NCI-H2029 (cell line): ENCODE measurements at places on chromosomes 3 and 15.

DNA sequence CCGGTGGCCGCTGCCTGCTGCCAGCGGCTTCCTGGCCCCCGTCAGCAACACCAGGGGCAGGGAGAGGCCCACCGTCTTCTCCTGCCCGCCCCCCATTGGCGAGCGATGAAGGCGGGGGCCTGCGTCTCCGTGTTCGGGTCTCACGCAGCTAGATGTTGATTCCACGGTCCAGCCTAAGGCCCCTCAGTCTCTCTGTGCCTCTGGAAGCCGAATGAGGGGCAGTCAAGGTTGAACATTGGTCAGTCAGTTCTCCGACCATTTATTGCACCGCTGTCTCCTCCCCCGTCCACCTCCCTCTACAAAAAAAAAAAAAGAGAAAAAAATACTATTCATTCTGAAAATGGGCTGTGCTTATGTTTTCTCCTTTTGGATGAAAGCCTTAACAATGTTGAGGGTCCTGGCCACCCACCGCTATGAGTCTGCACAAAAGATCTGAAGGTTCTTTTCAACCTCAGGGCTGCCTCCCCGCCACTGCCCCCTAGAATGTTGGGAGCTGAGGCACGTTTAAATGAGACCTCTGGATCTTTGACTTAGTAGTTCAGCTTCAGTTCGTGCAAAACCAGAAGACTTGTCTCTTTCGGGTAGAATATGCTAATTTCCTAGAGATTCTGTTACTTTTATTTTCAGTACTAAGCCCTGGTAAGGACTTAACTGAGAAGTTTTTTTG is 736 bp downstream of the IREB2 start:
- no peak for DNase-seq

DNA sequence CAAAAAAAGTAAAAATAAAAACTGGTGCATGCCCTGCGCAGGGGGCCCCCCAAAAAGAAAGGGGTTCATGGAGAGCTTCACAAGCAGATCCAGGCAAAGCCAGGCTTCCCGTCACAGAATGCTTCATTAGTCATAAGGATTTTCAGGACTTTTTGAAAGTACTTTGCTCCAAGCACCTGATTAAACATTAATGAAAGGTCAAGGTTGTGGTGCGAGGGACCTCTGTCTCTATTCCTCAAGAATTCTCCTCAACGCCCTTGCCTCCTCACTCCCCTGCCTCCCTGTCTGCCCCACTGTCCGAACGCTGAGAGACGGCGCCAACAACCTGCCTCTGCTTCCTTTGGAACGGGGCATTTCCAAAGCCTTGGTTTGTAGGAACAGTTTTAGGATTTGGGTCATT is 240.1 kb upstream of the IGF1R start:
- DNase-seq: no peak

DNA sequence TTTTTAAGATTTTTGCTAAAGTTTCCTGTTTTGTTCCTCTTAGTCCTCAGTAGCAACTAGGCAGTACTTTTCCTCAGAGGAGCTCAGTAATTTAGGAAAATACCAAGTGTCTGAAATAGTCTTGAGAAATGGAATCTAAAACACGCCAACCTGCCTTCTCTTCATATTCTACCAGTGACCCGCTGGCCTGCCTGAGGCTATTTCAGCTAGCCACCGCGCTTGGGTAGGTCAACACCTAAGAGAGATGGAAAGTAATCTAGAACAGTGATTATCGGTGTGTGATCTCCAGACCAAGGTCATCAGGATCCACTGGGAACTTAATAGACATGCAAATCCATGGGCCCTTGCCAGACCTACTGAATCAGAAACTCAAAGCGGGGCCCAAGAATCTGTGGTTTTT is 7.5 kb downstream of the LCTL start:
- DNase-seq: no peak

- DNase-seq: no peak
These were observed 9.4 kb downstream of the CLDN11 start for GRCh38 chr3:170428095-170428494.

DNA sequence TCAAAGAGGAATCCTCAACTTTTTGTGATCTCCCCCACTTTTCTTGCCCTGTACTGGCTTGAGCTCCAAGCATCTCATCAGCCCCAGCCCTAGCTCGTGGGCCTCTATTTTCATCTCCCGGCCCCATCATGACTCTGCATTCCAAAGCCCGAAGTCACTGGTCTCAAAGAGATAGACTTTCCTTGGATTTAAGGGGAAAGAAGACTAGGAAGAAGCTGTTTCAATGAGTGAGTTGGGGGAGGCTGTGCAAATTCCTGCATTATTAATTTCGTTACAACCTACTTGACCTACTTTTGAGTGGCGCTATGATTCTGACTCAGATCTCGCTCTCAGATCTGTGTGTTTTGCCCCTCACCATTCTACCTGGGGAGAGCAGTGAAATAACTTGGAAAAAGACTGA is 266.6 kb upstream of the TBL1XR1 start:
- no peak for DNase-seq

- no peak for DNase-seq
These were observed 2.5 kb upstream of the EID1 start for GRCh38 chr15:48875241-48875960.

GRCh38 chr3:32821686-32822296 is 4.0 kb downstream of the TRIM71 start:
- no peak for DNase-seq

GRCh38 chr15:66927201-66928077 is 138.0 kb upstream of the SMAD3 start:
- no peak for DNase-seq

GRCh38 chr15:60720086-60720485 is 241.1 kb upstream of the ICE2 start:
- no peak for DNase-seq

GRCh38 chr3:193859195-193859594 is 266.2 kb downstream of the OPA1 start:
- DNase-seq: no peak

DNA sequence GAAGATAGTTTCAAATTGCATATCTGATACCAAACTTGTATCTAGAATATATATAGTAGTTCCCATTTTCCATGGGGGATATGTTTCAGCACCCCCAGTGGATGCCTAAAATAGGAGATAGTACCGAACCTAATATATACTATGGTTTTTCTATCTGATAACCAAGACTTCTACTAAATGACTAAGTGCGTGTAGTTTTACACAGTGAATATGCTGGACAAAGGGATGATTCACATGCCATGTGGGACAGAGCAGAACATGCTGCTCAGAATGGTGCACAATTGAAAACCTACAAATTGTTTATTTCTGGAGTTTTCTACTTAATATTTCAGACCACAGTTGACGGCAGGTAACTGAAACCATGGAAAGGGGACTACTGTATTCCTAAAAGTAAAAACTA is 73.4 kb upstream of the TP63 start:
- no peak for DNase-seq

GRCh38 chr15:57282686-57283085 is 93.6 kb upstream of the CGNL1 start:
- no peak for DNase-seq

DNA sequence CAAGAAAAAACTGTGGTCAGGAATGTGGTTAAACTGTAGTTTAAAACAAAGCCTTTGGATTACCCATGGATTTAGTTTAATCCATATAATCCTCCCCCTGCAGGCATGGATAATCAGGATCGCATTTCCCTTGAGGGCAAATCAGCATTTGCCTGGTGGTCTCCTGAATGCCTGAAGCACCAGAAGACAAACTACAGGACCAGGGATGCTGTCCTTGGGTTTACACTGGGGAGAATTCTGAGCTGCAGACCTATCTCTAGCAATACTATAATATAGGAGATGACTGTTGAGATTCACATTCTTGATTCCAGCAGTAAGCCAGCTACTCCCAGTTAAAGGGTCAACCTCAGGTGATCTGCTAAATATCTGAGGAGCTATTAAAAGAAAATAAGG is 10.6 kb downstream of the PIK3CB start:
- no peak for DNase-seq

DNA sequence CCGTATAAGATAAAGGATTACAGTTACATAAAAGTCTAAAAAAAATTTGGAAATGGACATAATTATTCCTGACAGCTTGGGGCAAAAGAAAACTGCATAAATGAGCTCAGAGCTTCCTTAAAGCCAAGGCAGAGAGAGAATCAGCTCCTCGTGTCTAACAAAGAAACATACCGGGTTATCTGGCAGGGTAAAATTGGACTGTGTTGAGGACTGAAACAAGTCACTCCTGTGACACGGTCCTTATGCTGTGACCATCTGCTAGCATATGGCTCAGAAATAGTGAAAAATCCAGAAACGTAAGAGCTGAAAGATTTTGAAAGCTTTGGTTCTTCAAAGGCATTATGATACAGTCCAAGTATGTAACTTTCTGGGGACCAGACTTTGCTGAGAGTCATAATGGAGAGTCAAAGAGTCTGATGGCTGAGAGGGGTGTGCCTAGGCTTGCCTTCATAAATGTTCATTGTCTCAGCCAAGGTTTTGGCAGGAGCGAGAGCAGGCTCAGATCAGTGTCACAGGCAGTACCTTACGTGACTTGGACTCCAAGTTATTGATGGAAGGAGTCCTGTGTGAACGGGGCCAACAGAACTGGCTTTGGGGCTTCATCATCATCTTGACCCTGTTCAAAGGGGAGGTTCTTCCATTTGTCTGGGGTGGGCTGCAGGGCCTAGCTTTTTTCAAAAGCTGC is 12.5 kb downstream of the MAP6D1 start:
- no peak for DNase-seq

GRCh38 chr3:14434126-14434497 is 31.7 kb downstream of the SLC6A6 start:
- DNase-seq: peak; percentile 48

DNA sequence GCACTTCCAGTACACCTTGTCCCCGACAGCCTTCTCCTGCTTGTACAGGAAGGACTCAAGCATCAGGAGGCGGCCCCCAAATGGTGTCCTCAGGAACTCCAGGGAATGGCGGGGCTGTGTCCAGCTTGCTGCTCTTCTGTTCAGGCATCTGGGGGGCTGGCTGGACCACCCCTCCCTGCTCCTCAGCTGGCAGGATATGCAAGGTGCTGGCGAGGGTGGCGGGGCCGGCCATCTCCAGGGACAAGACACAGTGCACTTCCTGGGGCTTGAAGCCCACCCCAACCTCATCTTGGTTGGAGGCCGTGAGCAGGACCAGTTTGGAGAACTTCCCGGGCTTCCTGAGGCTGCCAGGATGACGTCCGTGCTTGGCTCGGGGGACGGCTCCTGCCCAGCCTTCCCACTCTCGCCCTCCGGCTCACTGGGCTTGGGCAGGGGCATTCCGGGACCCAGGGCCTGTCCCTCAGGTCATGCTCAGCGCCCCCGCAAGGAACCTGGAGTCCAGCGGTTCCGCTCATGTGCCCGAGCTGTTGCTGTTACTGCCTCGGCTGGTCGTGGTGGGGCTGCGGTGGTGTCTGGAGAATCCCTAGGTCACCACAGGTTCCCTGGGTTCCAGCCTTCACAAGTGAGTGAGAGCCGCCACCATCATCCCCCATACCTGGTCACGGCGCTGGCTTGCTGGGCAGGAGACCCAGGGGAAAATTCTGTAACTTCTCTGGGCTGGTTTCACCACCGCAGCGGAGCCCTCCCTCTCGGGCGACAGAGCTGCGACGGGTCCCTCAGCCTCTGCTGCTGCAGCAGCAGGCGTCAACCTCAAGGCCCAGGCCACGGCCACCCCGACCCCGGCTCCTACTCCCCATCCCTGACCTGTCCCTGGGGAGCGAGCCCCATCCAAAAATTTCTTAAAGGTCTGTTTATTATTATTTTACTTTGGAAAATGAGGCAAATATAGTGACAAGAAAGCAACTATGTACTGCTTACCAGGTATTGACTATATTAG is 82.8 kb upstream of the FXR1 start:
- no peak for DNase-seq

GRCh38 chr15:47917881-47918280 is 200.6 kb downstream of the SEMA6D start:
- no peak for DNase-seq

GRCh38 chr3:10648181-10648580 is 142.8 kb upstream of the ATP2B2 start:
- no peak for DNase-seq

GRCh38 chr3:78516437-78516836 is 1251.4 kb downstream of the ROBO1 start:
- DNase-seq: no peak

DNA sequence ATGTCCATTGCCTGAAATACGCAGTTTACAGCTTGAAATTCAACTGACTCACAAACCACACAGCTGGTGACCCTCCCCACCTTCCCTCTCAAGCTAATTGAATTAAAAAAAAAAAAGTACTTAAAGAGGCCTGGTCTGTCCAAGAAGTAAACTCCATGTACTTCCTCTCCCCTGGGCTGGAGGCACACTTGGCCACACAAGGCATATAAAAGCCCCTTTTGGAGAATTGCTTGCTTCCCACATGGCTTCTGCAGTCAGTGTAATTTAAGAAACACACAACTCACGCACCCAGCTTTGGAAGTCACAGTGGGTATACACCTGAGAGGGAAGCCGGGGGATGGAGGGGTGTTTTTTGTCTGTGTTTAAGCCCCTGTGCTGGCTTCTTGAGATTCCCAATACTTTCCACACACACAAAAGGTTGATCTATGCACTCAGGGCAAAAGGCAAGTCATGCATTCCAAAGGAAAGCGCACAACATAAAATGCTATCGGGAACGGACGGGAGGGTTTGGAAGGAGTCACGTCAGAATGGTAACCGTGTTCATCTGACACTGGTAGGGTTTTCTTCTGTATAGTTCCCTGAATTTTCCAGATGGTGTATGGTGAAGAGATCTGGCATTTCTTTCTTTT is 106.6 kb upstream of the ALDH1A3 start:
- DNase-seq: no peak

GRCh38 chr3:184690192-184690883 is 21.5 kb downstream of the MAGEF1 start:
- no peak for DNase-seq

GRCh38 chr15:72790302-72790910 is 6.8 kb upstream of the ADPGK start:
- DNase-seq: no peak

DNA sequence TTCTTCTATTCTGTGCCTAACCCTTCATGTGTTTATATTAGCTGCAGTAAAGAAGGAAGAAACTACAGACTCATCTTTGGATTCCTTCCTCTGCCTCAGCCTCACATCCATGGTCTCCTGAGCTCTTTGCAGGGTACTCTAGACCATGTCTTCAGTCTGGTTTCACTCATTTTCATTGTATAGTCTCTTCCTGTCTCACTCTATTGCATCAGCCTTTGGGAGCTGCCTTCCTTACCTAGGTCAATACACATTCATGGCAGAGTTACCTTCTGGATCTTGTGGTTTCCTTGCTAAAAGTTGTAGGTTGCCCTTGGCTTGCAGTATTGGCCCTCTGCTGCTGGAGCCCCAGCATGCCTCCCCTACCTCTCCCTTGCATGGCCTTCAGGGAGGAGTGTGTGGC is 31.5 kb upstream of the SCAANT1 start:
- DNase-seq: no peak

GRCh38 chr15:79003301-79003700 is 58.5 kb upstream of the CTSH start:
- DNase-seq: no peak

DNA sequence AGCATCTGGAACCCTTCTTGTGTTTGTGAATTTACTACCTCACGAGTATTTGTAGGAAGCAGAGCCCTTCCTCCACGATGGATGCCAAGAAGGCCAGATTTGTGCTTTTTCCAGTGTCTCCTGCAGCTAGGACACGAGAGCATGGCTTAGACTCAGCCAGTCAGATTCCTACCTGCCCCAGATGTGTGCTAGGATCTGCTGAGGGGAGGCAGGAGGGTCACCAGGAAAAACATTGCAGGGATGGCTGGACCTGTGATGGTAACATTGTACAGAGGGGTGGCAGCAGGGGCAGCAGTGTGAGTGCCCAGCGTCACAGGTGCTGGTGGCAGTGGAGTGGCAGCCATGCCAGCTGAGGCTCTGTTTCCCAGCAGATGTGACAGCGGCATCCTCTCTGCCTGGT is 285.3 kb downstream of the FAM43A start:
- DNase-seq: no peak

GRCh38 chr3:53486961-53487654 is 7.3 kb upstream of the CACNA1D start:
- no peak for DNase-seq
